Cardiac muscle cell (in vitro differentiated cells and primary cell): ENCODE measurements at places on chromosomes 11 and 22. TPM values are rescaled to one million over a fixed set of nuclear protein-coding genes. Genes with fewer than 3 reads are reported as not detected.

CNGA4 gene
- total RNA-seq, result 0.32 and 0.83 TPM in 2 replicates

DDX25 gene
- total RNA-seq, result 4.9 and 7.5 TPM in 2 replicates

APOBEC3B gene
- total RNA-seq, result 1.1 and 6.5 TPM in 2 replicates

OR52E8 gene
- total RNA-seq, result 0.21 and 0.71 TPM in 2 replicates

TRABD gene
- total RNA-seq, result 38.3 and 50.7 TPM in 2 replicates

PTPN5 gene
- total RNA-seq, result 1.3 and 1.6 TPM in 2 replicates

INCENP gene
- 18.0 and 68.7 TPM in 2 replicates for total RNA-seq

TANGO2 gene
- total RNA-seq, result 19.4 and 21.9 TPM in 2 replicates

MS4A3 gene
- not detected in 2 replicates for total RNA-seq

CECR2 gene
- 17.3 and 32.3 TPM in 2 replicates for total RNA-seq

PEX26 gene
- 35.6 and 45.5 TPM in 2 replicates for total RNA-seq

MPST gene
- total RNA-seq, result 152 and 155 TPM in 2 replicates

TMPRSS4 gene
- total RNA-seq, result not detected in 2 replicates

CARD10 gene
- 3.3 and 4.5 TPM in 2 replicates for total RNA-seq

OR5A1 gene
- total RNA-seq, result not detected in 2 replicates

C11orf16 gene
- total RNA-seq, result not detected in 2 replicates

SMC1B gene
- 0.15 TPM in 1 of 2 replicates, not detected in the other for total RNA-seq

PRR33 gene
- not detected in 2 replicates for total RNA-seq

CENATAC gene
- 26.6 and 78.2 TPM in 2 replicates for total RNA-seq

OAF gene
- total RNA-seq, result 11.3 and 13.2 TPM in 2 replicates

DRD2 gene
- 0.24 and 0.53 TPM in 2 replicates for total RNA-seq

GPHA2 gene
- total RNA-seq, result not detected in 2 replicates

OR8G1 gene
- not detected in 2 replicates for total RNA-seq

KDELR3 gene
- 13.1 and 19.7 TPM in 2 replicates for total RNA-seq

ALDH3B2 gene
- total RNA-seq, result 0.21 TPM in 1 of 2 replicates, not detected in the other

SCGB1A1 gene
- total RNA-seq, result not detected in 2 replicates

KRTAP5-9 gene
- total RNA-seq, result 0.39 TPM in 1 of 2 replicates, not detected in the other
